ENCODE measurements at places on chromosomes 13 and 19.

GRCh38 chr19:35134601-35135242 is at the start of gene LGI4:
TSS of gene LGI4 (minus strand) at chr19:35135059. CDS start at chr19:35134680, 379 bp downstream.
- DNase-seq = no peak

- no peak for DNase-seq
These were observed 668.7 kb downstream of the PCDH17 start for GRCh38 chr13:58300224-58300623.

DNA sequence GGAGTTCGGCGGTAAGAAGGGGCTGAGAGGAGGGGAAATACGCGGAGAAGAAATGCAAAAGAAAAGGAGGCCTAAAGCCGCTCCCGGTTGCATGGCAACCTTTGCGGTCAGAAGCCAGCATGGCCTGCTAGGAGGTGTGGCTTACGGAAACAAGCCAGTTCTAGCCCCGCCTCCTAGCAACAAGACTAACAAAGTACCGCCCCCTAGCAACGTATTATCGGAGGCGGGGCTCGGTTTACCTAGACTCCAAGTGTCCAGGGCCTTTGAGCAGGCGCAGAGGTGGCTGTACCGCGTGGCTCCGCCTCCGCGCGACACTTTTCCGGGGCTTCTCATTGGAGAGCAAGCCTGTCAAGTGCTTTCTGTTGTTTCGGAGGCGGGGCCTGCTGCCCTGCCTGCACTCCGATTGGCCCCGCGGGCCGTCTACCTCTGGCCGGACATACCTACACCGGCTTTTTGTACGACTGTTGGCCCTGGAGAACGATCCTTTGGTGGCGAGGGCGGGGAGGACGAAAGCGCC is 339 bp upstream of the CYTH2 start:
- DNase-seq = peak; percentile 99

GRCh38 chr19:40236366-40236765 is 9.9 kb upstream of the CCNP start:
- no peak for DNase-seq

DNA sequence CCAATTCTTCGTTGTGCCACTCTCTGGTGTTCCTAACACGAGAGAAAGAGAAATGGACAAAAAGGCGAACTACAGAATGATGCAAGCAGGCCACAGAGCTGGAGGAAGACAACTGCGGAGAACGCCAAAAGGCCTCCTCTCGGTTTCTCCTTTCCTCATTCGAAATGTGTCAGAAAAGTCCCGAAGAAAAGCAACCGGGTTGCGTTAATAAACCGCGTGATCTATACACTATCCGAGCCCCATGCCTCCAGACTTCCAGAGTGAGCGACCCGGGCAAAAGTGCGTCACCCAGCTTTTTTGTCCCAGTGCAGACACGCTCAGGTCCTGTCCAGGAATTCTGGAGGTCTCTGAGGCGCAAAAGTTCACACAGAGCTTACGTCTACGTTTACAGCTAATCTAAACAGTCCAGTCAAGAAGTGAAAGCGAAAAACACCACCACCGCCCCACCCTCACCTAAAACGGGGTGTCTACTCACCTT is 413 bp downstream of the N4BP2L2 start:
- no peak for DNase-seq

DNA sequence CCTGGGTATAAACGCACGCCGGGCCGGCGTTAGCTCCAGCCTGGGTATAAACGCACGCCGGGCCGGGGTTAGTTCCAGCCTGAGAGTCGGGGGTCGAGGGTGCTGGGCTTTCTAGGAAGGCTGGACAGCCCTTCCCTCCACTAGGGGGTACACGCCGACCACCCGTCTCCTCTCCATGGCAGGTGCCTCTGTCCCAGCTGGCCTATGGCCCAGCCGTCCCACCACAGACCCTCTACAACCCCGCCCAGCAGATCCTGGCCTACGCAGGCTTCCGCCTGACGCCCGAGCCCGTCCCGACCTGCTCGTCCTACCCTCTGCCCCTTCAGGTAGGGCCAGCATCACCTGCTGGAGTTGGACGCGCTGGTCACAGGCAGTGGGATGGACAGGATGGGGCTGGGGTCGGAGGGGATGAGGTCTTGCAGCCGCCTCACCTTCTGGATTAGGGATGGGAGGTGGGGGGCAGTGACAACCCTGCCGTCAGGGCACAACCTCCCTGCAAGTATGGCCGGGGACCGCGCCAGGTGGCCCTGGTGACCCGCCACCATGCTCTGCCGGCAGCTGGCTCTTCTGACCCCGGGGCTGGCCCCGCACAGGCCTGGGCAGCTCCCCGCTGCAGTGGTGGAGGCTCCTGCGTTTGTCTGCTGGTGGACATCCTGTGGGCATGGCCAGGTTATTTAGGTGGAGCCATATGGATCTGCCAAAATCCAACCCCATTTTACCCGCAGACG is 45.8 kb downstream of the TMEM255B start:
- DNase-seq = no peak

GRCh38 chr19:35117799-35118198 is 2.2 kb downstream of the FXYD3 start:
- DNase-seq = no peak

DNA sequence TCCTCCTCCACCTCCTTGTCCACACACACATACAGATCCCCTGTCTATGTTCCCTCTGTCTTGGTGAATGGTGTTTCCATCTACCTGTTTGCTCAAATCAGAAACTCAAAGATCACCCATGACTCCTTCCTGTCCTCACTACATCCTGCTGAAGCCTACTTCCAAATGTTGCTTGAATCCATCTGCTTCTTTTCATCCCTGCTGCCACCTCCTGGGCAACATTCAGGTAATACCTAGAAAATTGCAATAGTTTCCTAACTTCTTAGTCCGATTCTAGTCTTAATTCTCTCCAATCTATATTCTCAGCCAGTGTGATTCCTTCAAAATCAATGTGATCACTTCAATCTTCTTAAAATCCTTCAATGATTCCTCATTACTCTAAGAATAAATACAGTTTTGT is 155.5 kb upstream of the STARD13 start:
- peak; percentile 15 for DNase-seq

- DNase-seq = no peak
These were observed 5.7 kb downstream of the CALM3 start for GRCh38 chr19:46606681-46607447.

- no peak for DNase-seq
These were observed 15.7 kb downstream of the FEM1A start for GRCh38 chr19:4807188-4807587.

DNA sequence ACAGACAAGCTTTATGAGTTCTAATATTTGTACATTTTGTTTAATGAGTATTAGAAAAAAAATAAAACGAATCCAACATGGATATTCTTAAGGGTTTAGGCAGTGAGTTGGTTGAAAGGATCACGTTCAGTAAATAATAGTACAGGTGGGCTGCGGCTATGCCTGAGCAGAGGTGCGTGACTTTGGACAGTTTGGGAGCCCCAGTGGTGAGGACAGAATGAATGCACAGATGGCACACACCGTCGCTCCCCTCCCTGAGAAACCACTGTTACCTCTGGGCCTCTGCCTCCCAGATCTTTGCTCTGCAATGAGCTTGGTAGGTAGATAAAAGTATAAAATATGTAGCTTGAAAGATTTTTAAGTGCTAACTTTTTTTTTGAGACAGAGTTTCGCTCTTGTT is 153.3 kb downstream of the SIPA1L3 start:
- DNase-seq = no peak

GRCh38 chr19:51090471-51090870 is 7.8 kb upstream of the KLK14 start:
- no peak for DNase-seq

DNA sequence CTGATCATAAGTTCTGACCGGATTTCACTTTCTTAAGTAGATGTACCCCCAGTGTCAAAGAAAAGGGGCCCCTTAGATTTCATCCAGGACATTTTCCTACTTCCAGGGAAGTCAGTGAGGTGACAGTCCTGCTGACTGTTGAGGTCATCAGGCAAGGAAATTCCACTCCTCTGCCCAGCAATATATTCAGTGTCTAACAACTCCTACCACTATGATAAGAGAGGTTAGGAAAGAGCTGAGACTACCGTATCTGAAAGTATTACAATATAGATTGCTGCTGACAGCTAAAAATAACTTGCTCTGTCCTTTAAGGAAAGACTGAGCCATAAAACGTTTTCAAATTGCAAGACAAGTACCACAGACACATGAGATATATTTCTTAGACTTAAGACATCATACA is 325.1 kb downstream of the EFNB2 start:
- DNase-seq = no peak

GRCh38 chr13:84249463-84249862 is 367.2 kb upstream of the SLITRK1 start:
- DNase-seq = no peak

DNA sequence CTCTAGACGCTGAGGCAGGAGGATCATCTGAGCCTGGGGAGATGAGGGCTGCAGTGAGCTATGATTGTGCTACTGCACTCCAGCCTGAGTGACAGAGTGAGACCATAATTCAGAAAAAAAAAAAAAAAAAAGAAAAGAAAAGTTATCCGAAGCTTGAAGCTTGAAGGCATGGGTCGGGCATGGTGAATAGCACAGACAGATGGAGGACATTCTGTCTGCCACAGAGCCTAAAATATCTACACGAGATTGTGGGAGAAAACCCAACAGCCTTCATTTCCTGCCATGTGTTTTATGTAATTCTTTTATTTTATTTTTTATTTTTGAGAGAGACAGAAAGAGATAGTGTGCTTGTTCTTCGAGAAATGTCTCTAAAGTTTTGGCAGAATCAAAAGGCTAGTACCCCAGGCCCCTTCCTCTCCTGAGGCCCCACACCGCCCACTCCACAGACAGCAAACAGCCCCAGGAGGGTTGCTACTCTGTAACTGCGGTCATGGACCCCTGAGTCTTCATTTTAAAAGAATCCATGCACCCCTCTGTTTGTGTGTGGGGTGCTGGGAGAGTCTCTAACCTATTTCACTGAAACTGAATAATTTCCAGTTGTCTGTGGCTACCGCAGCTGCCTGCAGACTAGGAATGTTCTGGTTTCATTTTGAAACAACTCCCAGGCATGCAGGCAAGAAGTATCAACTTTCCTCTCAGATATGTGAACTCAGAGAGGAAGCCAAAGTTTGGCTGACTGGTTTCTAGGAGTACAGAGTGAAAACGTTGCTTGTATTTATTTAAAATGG is 38.4 kb upstream of the RCBTB2 start:
- no peak for DNase-seq

- DNase-seq = peak; percentile 66
These were observed 8.2 kb downstream of the RASGRP4 start for GRCh38 chr19:38417544-38418506.

GRCh38 chr19:32471811-32472210 is 66.2 kb downstream of the DPY19L3 start:
- DNase-seq = no peak

GRCh38 chr19:2503521-2504109 is 27.7 kb downstream of the GADD45B start:
- peak; percentile 88 for DNase-seq

- DNase-seq = no peak
These were observed 593 bp downstream of the ATG4D start for GRCh38 chr19:10544242-10544752.

- no peak for DNase-seq
These were observed at the start of gene SOX21 for GRCh38 chr13:94712287-94712811. TSS of gene SOX21 (minus strand) at chr13:94712545. CDS start at chr13:94712049, 496 bp downstream.

- DNase-seq = no peak
These were observed 164.9 kb upstream of the CSNK1A1L start for GRCh38 chr13:37270226-37271001.

GRCh38 chr13:73767747-73768315 is 366.4 kb downstream of the KLF12 start:
- no peak for DNase-seq

GRCh38 chr19:58305065-58305931 is at the start of gene ERVK3-1:
TSS of gene ERVK3-1 (plus strand) at chr19:58305377. CDS start at chr19:58312169, 6,792 bp downstream.
- DNase-seq = peak; percentile 91

- DNase-seq = no peak
These were observed 25.0 kb upstream of the VWA8 start for GRCh38 chr13:41985788-41986508.

DNA sequence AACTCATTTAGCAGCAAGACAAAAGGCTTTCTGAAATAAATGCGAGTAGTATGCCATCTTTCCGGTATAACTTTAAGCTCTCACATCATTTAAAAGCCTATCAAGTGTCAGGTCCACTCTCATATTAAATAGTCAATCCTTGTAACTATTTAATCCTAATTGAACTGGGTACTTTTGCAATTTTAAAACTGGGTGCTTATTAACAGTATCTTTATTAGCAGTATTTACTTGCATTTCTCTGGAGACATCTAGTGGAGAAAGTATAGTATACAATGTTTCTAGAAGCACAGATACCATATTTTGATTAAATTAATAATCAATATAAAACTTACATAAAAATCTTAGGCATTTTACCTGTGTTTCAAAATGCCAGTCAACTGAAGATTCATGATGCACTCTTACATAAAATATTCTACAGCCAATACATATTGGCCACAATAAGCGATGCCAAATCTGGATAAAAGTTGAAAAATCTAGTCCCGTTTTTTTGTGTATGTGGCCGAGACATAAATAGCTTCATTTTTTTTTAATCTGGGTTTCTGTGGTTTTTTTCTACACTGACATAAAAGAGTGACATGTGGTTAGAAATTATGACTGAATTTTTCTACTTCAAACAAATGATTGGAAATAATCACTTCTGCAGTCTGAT is 4.3 kb upstream of the POSTN start:
- no peak for DNase-seq

GRCh38 chr19:2150794-2151338 is 500 bp downstream of the AP3D1 start:
- no peak for DNase-seq

GRCh38 chr19:48812094-48812929 is 1.5 kb upstream of the BCAT2 start:
- DNase-seq = no peak

DNA sequence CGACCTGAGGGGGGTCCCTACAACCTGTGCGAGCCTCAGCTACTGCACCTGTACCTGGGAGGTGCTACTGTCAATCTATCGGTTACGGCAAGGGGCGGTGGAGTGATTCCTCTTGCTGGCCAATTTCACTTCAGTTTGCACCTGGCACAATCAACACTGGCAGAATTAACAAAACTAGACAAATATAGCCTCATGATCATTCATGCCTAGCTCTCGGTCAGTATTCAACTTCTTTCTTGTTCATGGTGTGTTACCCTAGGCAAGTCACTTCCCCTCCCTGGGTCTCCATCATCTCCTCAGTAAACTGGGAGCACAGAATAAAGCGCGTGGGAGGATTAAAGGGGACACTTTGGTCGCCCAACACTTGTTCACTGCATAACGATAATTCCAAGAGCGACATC is 618 bp downstream of the HAUS8 start:
- DNase-seq = no peak
